Stimulated activated CD8-positive, alpha-beta memory T cell treated with anti-CD3 and anti-CD28 coated beads, Interleukin-7, amount 100 ng/mL, for 1 hour (primary cell): ENCODE measurements at places on chromosomes 7 and 10.

DNA sequence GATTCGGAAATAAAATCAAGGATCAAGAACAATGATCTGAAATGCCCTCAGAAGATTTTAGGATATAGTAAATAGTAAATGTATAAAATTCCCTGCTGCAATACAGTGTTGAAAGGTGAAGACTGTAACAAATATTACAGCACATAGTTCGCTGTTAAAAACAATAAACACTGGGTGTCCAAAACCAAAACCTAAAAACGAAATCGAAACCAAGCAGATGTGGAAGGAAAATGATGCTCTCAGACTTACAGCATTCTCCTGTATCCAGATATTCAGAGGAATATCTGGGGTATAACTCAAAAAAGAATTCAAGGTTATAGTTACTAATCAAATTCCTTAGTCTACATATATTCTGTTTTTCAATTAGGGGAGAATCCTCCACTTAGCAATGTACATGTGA is 708.1 kb upstream of the PCDH15 start:
- no peak for DNase-seq

DNA sequence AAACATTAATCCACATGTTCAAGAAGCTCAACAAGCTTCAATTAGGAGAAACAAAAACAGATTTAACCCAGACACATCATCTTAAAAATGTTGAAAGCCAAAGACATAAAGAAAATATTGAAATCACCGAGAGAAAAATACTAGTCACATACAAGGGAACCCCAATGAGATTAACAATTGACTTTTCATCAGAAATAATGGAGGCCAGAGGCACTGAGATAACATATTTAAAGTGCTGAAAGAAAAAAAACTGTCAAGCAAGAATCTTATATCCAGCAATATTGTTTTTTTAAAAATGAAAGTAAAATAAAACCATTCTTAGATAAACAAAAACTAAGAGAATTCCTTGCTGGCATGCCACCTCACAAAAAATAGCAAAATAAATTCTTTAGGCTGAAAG is 28.9 kb downstream of the AOC1 start:
- DNase-seq, result no peak

- DNase-seq, result no peak
These were observed 56.1 kb downstream of the ZRANB1 start for GRCh38 chr10:124997771-124998623.

- DNase-seq, result no peak
These were observed 707.5 kb upstream of the FZD8 start for GRCh38 chr10:36349445-36350078.

- DNase-seq, result no peak
These were observed 3.6 kb downstream of the ARL3 start for GRCh38 chr10:102710609-102711008.

DNA sequence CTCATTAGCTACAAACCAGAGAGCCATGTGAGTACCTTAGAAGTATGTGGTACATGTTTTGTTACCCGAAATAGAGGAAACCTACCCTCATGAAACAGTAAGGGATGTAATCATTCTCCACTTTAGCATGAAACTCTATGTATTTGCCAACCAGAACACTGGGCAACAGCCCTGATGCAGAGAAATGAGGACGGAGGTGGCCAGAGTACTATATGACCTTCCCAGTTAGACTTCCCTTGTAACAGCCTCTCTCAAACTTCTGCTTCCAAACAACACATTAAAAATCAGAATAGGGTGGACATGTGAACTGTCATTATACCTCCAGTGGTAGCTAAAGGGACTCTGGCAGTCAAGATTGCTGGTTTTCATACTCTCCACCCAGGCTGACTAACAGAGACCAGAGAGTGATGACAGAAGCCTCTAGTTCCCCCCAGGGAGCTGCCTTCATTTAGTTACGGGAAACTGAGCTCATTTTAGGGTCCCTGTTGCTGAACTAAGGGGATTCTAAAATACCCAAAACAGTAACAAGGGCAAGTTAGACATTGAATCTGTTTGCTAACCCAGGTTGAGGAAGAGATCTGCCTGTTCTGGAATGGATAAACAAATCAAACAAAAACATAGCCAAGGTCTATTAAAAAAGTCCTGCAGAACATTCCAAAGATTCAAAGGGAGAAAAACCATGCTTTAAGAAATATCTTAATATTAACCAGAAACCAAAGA is 83.1 kb downstream of the VPS41 start:
- no peak for DNase-seq

DNA sequence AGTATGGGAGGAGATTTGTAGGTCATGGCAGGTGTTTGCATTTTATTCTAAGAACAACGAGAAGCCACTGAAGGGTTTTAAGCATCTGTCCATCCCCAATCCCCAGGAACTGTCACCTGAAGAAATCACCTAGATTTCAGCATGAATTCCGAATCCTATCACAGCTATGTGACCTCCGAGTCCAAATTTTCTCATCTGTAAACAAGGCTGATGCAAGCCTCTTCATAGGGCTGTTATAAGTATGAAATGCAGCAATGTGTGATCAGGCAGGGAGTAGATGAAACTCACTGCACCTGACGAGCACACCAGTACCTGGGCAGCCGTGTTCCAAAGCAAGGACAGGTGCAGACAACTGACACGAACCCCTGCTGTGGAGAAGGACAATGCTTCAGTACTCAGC is 14.0 kb downstream of the HABP2 start:
- no peak for DNase-seq

GRCh38 chr7:107201795-107202450 is 33.1 kb downstream of the HBP1 start:
- DNase-seq, result no peak

DNA sequence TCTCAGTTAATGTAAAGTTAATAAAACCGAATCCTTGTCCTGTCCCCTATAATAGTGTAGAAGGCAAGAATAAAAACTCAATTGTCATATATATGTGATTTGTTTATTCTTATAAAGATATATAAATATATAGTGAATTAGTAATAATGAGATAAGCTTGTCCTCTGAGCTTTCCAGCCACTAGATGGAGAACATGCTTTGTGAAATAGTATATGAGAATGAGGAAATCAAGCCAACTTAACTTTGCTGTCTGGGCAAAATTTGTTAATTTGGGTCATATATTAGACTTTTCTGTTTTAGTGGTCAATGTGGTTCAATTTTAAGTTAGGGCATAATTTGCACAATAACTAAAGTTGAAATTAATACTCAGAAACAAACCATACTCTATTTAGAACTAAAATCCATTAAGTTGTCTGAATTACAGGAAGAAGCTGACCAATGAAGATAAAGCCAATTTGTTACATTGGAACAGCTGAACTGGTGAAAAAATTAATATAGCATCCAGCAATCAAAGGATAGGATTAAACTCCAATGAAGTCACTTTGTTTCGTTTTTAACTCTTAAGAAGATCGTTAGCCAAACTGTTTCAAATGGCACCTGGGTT is 595.0 kb downstream of the ARL4A start:
- DNase-seq, result no peak

DNA sequence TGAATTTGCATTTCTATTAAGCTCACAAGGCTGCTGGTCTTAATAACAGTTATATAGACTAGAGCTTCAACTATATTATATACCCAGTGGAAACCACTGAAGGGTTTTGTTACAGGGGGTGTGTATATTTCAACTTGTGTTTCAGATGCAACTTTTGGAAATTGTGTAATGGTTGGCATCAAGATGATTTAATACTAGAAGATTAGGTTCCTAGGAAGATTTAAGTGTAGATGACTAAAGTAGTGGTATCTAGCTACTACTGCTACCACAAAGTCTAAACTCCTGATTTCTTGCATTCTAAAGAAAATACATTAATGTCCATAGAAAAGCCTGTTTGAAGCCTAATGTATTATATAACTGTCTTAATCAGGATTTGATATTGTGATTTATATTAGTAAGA is 30.2 kb downstream of the AHR start:
- no peak for DNase-seq

DNA sequence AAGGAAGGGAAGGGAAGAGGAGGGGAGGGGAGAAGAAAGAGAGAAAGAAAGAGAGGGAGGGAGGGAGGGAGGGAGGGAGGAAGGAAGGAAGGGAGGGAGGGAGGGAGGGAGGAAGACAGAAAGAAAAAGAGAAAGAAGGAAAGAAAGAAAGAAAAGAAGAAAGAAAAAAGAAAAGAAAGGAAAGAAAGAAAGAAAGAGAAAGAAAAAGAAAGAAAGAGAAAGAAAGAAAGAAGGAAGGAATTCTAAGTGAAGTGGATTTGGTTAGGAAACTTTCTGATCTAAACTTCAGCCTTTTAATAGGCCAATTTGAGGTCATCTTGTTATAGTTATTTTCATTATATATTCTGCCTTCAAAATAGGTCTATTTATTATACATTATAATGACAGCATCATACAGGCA is 4.3 kb downstream of the CAV2 start:
- no peak for DNase-seq

DNA sequence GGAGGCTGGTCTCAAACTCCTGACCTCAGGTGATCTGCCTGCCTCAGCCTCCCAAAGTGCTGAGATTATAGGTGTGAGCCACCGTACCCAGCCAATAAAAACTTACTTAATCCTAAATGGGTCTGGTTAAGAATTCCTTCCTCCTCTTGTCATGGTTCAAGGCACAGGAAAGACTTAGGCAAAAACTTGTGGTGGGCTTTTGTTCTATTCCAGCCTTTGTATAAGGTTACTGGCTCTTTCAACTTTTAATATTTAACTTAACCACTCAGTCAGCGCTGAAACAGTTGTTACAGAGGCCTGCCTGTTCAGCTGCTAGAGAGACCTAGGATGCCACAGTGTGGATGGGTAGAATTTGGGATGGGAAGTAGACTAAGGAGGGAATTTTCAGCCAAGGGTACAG is 28.1 kb upstream of the GARS1 start:
- DNase-seq, result no peak

DNA sequence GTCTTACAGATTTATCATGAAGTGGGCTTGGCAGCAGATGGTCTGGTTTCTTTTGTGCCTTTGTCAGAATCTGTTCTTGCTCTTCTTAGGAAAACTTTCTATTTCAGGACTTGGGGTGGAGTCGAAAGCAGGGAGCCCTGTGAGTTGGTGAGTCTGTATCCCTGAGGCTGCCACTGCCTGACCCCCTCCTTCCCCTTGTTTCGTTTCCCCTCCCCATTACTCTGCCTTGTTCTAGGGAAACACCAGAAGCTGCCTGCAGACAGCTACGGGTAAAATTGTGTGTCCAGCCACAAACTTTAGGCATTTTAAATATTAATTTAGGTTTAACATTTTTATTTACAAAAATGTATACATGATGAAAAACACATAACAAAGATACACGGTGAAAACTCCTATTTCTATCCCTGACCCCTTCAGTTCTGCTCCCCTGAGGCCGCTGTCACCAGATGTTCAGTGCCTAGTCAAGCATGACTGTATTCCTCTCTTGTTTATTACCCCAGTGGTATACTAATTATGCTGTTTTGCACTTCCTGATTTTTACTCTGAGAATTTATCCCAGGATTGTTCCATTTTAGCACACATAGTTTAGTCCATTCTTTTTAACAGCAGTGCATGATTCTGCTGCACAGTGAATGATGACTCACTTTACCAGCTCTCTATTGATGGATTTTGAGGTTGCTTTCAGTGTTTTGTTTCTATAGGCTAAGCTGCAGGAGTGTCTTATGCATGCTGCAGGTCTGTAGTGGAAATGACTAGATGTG is 9.1 kb downstream of the TSPAN14 start:
- DNase-seq, result no peak

DNA sequence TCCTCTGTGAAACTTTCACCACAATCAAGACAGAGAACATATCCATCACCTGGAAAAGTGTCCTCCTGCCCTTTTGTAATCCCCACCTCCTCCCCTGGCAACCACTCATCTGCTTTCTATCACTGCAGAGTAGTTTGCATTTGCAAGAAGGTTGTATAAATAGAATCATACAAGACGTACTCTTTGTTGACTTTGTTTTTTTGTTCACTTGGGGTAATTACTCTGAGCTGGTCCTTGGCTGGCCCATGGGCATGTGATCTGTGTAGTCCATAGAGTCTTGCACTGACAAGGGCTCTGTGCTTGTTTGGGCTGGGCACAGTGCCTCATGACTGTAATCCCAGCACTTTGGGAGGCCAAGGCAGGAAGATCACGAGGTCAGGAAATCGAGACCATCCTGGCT is 7.8 kb upstream of the HACD1 start:
- DNase-seq, result no peak

GRCh38 chr7:4050126-4050660 is 631.9 kb upstream of the FOXK1 start:
- no peak for DNase-seq

- DNase-seq, result no peak
These were observed 382.0 kb upstream of the ADARB2 start for GRCh38 chr10:2119316-2119715.

- DNase-seq, result no peak
These were observed 86.4 kb upstream of the TRIL start for GRCh38 chr7:29044554-29044953.

DNA sequence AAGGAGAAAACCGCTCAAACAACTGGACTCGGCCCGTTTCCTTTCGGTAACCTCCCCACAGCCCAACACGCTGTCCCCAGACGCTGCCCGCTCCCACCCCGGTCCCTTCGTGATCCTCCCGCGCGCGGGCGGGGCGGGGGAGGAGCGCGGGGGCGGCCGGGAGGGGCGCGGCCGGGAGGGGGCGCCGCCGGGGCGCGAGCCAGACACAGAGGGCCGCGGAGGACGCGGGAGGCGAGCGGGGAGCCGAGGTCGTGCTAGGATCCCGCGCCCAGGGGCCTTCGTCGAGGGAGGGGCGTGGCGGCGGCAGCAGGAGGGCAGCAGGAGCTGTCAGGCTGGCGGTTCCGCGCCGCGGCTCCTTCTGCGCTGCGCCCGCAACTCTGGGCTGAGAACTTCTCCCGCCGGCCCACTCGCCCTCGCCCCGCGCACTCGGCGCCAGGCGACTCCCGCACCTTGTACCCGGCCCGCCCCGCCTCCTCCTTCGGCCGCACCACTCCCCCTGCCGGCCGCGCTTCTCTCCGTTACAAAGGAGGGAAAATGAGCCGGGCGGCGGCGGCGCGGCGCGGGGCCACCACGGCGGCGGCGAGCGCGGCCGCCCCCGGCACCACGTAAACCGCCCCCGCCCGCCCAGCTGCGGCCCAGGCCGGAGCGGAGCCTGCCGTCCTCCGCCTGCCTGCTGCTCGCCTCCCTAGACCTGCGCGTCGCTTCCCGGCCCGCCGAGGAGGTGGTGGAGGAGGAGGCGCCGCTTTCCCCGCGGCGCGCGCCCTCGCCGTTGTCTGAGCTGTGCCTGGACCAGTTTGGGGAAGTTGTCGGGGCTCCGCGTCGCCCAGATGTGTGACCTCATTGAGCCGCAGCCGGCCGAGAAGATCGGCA is at the start of gene CDK14:
Gene CDK14 (plus strand): TSS at position 521 of the 870 bp plus-strand sequence. CDS start 307 bp downstream, at position 828.
- DNase-seq, result no peak

DNA sequence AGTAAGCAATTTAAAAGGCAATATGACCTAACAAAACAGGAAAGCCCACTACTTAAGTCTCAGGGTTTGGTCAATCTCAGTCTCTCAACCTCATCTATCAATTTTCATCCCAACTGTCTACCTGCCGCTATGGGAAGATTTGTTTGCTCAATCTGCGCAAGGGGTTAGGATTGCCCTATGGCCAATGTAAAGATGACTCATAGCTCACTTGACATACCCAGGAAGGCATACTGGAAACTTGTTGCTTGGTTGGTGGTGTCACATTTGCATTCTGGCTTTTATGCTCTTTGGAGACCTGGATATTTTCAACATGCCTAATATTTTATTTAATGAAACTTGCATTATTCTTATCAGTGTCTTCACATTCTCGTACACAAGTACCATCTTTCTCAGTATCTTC is 78.1 kb upstream of the TMEM196 start:
- no peak for DNase-seq
